Subcutaneous preadipocyte (primary cell): ENCODE measurements at places on chromosomes 11 and 22. TPM values are rescaled to one million over a fixed set of nuclear protein-coding genes. Genes with fewer than 3 reads are reported as not detected.

The TMA7B gene
- not detected in 2 replicates for total RNA-seq

The PIM3 gene
- 30.5 and 35.4 TPM in 2 replicates for total RNA-seq

The FBLN1 gene
- 115 and 199 TPM in 2 replicates for total RNA-seq

The TMEM121B gene
- total RNA-seq, result under 0.01 and 0.20 TPM in 2 replicates

The DDTL gene
- 3.7 TPM in 2 replicates for total RNA-seq

The CRACR2B gene
- 0.37 and 0.78 TPM in 2 replicates for total RNA-seq

The OR2AT4 gene
- not detected in 2 replicates for total RNA-seq

The RIMBP3C gene
- 0.39 and 1.1 TPM in 2 replicates for total RNA-seq

The SMC1B gene
- total RNA-seq, result under 0.01 TPM in 2 replicates

The CYB5R2 gene
- 17.6 and 23.5 TPM in 2 replicates for total RNA-seq

The BIRC3 gene
- total RNA-seq, result 0.37 and 1.4 TPM in 2 replicates

The CASP4 gene
- total RNA-seq, result 117 and 118 TPM in 2 replicates

The CYP2D6 gene
- total RNA-seq, result 0.20 and 0.37 TPM in 2 replicates

The EXPH5 gene
- total RNA-seq, result under 0.01 and 0.39 TPM in 2 replicates

The OR6A2 gene
- under 0.01 and 0.59 TPM in 2 replicates for total RNA-seq

The SLCO2B1 gene
- 0.59 TPM in 1 of 2 replicates, not detected in the other for total RNA-seq
